ENCODE measurements at places on chromosomes 2 and 18.
A peak's percentile ranks its signal among the peaks of the same experiment; 100 is the strongest.

DNA sequence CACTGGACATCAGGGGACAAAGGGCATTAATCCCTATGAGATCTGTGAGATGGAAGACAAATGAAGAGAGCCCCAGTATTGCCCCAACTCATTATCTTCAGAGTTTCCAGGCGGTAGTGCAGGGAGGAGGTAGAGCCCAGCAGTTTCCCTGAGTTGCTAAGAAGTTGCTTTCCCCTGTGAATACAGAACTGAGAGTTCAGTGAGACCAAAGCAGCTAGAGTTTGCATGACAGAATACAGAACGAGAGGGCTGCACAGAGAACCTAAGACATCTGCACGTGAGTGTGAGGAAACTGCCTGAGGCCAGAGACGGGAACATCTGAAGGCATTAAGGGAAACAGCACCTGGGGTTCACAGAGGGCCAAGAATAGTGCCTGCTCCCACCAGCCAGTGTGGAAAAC lies 18.1 kb upstream of the PGAP1 start:
- no peak for DNase-seq

DNA sequence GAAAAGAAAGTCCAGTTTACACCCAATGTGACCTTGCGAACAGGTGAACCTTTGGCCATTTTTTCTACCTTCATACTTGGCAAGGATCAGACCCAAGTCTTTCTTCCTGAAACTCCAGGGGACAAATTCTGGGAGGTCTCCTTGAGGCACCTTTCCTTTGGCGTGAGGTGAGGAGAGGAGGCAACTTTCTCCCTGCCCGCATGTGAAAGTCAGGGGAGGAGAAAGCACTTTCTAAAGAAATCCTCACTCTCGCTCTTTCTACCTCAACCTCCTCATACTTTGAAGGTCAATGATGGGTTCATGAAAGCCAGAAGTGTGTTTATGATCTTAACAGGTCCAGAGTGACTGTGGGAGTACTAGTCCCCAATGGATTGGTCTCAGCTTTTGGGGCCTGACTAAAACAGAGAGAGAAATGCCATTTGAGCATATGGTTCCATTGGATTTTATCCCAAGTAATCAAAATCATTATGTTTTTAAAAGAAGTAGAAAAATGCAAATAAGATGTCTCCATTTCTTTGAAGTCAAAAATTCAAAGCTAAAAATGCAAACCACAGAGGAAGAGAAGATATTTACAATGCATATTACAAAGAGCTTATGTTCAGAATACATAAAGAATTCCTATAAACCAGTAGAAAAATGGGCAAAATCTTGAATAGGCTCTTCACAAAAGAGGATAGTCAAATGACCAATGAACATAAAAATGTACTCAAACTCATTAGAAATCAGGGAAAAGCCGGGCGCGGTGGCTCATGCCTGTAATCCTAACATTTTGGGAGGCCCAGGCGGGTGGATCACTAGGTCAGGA lies 15.6 kb upstream of the PPM1B start:
- no peak for DNase-seq

- DNase-seq = no peak
These were observed 110.7 kb downstream of the C1D start for GRCh38 chr2:67952066-67952465.

DNA sequence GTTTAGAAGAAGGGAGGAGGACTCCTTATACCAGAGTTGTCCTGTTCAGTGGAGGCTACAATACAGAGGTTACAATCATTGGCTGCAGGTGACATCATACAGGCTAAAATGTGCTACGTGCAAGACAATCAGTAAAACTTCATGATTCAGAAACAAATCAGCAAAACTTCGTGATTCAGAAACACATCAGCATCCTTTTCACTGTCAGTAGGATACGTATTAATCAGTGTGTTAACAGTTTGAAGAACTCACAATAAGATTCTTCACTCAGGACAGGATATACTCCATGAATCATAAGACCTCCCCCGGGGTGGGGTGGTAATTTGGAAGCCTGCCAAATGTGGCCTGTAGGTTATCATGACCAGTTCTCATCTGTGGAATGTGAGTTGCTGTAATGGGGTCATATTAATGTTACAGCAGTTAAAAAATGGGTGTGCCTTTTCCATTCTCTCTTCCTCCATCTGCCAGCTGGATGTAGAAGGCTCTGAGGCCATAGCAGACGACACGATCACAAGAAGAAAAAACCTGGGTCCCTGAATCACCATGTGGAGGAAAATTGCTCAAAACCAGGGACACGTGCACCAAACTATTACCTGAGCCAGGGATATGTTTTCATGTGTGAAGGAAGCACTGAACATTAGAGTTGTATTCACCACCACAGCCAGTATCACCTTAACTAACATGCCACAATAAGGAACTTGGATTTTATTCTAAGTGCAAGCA lies 134.8 kb upstream of the CREB1 start:
- DNase-seq = no peak

- no peak for DNase-seq
These were observed 4.8 kb downstream of the GCFC2 start for GRCh38 chr2:75705921-75706320.

GRCh38 chr2:138104071-138104470 lies 139.8 kb downstream of the HNMT start:
- no peak for DNase-seq

GRCh38 chr2:102662833-102663232 lies 43.5 kb downstream of the SLC9A2 start:
- no peak for DNase-seq

GRCh38 chr2:175843625-175844024 lies 158.4 kb downstream of the LNPK start:
- no peak for DNase-seq

GRCh38 chr18:25449046-25449445 lies 97.1 kb upstream of the ZNF521 start:
- no peak for DNase-seq

DNA sequence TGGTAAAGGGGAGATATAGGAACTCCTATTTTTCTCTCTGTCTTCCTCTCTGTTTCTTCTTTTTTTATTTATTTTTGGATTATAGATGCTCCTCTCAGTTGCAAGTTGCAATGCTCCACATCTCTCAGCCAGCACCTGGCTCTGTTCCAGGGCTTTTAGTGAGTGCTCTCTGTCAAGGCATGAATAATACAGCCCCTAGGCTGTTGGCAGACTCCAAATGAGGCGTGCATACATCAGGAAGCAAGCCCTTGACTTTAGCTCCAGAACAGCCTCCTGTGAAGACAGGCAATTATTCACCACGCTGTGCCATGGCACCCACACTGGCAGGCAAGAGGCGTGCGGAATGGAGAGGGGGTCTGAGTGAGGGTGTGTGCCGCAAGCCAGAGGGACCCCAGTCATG lies 228.1 kb upstream of the PXDN start:
- DNase-seq = no peak

DNA sequence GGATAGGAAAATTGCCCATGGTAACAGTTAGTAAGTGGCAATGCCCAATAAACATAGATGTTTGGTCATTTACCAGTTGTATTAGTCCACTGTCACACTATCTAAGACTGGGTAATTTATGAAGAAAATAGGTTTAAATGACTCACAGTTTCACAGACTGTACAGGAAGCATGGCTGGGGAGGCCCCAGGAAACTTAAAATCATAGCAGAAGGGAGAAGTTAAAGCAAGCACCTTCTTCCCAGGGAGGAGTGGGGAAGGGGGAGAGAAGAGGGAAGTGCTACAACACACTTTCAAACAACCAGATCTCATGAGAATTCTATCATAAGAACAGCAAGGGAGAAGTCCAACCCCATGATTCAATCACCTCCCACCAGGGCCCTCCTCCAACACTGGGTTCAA lies 23.4 kb downstream of the NR4A2 start:
- no peak for DNase-seq

DNA sequence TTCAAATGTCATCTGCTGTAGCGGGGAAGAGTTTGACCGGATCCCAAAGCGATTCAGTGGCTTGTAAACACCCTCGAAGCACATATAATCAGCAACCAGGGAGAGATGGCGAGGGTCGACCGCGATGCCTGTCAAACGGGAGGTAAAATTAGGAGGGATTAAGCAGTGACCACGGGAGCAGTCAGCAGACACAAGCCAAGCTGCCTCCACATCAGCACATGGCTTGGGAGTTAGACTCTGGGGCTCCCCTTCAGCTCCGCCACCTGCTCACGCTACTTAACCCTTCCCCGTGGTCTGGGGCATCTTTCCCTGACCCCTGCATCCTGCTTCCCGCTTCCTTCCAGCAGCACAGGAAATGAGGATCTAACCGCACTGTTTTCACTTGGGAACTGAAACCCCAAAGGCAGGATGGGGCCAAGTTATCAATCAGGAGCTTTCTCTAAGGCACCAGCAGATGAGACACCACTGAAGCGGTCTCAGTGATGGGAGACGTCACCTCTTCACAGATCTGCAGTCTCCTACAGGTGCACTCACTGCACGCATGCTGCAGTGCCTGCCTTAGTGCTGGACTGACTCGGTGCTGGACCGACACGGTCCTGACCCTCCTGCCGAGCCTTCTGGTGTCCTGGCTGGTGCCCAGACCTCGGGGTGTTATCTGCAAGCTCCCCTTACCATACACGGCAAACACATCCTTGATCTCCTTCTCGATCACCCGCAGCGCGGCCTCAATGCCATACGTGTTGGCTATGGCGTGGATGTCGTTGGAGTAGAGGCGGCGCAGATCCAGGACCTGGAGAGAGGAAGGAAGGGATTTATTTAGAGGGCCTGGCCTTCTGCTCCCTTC lies 77.5 kb downstream of the POLR1A start:
- no peak for DNase-seq

GRCh38 chr2:12737738-12738485 lies 21.2 kb downstream of the TRIB2 start:
- DNase-seq = no peak

GRCh38 chr18:26506012-26506411 lies 42.3 kb downstream of the KCTD1 start:
- no peak for DNase-seq

- DNase-seq = peak; percentile 6
These were observed 56.1 kb upstream of the SLC35G4 start for GRCh38 chr18:11553098-11553940.

- no peak for DNase-seq
These were observed 344.6 kb upstream of the CHAC2 start for GRCh38 chr2:53422979-53423378.

DNA sequence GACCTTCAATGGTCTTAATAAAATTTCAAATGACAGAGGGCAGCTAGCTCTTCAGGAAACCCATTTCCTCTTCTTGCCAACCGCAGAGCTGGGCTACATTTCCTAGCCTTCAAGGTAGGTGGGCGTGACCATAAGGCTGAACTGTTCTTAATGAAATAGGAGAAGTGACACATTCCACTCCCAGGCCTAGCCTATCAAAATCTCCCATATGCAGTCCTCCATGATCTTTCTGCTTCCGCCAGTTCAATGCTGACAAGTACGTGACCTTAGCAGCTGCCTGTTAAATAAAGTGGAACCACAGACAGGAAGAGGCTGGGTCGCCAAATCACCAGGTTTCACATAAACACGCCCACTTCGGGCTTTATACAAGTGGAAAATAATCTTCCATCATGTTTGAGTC lies 13.2 kb downstream of the SERPINE2 start:
- peak; percentile 50 for DNase-seq

DNA sequence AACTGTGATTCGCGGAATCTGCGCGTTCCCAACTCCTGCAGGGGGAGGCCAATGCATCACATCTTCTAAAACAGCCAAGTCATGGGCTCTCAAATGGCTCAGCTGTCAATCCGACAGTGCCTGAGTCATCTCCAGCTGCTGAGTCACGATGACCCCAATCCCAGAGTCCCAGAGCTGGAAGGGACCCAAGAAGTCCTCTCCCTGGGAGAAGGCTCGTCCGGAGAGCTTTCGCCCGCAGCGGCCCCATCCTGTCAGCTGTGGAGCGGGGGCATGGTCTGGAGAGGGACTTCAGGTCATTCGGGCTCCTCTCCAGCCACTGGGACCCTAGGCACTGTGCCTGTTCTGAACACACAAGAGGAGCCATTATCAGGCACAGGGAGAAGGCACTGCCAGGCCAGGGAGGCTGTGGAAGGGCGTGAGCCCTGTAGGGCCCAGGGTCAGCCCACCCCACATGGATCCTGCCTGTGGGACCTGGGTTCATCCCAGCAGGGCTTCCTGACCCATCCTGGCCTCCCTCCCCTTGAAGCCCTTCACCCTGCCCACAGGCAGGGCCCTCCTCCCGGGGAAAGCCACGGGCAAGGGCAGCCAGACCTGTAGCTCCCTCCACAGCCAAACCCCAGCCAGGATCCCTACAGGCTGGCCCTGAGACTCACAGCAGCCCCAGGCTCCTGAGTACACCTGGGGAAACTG lies 47.6 kb upstream of the GPC1 start:
- DNase-seq = no peak

- no peak for DNase-seq
These were observed 508.3 kb downstream of the TSN start for GRCh38 chr2:122263746-122264145.

- no peak for DNase-seq
These were observed 49.6 kb downstream of the MYO3B start for GRCh38 chr2:170227507-170227947.

GRCh38 chr2:2793925-2794560 lies 463.0 kb upstream of the MYT1L start:
- DNase-seq = no peak

DNA sequence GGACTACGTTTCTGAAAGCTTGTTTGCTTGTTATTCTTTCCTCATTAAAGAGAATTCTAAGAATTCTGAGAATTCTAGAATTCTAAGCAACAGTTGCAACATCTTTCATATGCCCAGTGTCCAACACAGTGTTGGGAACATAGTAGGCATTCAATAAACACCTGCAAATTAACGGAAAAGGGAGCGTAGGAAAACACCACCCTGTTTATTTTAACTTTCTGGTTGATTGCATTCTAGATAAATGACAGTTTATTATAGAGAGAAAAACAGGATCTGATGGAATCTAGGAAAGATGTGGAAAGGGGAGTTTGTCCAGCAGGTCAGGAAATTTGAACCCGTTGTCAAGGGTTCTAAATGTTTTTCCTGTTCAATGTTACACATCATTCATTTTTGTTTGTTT lies 24.2 kb upstream of the EFEMP1 start:
- no peak for DNase-seq

DNA sequence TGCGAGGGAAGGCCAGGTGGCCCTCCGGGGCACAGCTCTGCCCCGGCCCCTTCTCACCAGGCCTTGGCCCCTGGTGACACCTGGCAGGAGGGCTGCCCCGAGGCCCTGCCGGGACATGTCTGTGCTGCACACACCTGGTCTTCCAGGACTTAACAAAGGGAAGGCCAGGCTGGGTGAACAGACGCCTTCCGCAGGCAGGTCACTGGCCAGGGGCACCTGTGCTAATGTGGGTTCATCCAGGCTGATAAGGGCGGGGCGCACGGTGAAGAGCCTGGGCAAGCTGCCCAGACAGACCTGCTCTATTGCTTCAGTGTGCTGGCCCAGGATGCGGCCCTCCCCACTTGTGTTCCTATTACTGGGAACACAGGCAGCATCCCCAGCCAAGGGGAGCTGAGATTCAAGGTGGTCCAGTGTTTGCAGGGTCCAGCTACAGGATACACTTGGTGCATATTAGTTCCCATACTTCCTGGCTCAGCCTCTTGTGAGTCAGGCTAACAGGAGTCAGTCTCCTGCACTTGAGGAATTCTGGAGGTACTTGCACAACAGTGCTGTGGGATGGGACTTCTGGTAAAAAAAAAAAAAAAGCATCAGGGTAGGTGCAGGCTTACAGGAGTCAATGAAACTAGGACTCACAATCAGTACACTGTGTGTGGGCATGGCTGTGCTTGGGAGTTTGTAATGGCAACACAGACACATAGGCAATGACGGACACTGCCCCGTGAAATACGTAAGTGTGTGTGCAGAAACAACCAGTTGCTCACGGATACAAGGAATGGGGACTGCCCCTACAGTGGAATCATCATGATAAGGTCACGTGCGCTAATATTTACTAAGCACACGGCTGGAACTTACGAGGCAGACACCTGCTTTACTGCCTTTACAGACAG lies 261.4 kb downstream of the TWIST2 start:
- DNase-seq = no peak

- DNase-seq = no peak
These were observed 17.7 kb downstream of the PAX8 start for GRCh38 chr2:113260991-113261390.

Data from activated CD8-positive, alpha-beta memory T cell treated with anti-CD3 and anti-CD28 coated beads for 4 hours (primary cell).